ENCODE measurements at places on chromosomes 1 and 21.

DNA sequence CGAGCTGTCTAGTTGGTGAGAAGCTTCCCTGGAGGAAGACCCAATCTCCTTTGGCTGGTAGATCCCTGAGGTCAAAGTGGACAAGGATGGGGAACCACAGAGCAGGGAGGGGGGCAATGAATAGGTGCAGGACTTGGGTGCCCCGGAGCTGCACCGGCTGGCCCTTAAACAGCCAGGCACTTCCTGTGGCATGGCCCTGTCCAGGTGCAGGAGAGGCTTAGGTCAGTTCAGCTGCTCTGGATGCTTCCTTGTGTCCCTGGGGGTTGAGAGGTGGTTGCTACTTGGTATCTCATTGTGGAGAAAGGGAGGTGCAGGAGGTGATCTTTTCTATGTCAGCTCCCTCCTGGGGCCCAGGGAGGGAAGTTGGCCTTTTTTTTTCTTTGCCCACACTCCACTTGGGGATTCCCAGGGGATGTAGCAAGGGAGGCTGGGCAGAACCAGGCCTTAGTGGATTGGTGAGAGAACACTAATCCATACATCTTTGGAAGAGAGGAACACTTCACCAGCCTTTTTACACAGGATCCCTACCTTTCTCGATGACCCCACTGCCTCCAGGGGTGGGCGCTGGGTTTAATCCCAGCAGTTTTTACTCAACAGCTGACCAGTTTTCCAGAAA, 1.2 kb upstream of the ST3GAL3 start:
- peak overlapping the region; percentile 84 for H3K27ac ChIP-seq
- peaks cover 24% of the 10 kb centered on the region for H3K36me3 ChIP-seq
- no peak for DNase-seq
- H3K4me1 ChIP-seq: peaks cover 49% of the 10 kb centered on the region
- peak overlapping the region; percentile 80 for H3K4me3 ChIP-seq
- H3K27me3 ChIP-seq: no peaks in the 10 kb centered on the region

GRCh38 chr1:7553042-7553690, 217.9 kb upstream of the VAMP3 start:
- H3K4me1 ChIP-seq: peaks cover 45% of the 10 kb centered on the region
- H3K27ac ChIP-seq: no peak overlapping the region
- no peak overlapping the region for H3K4me3 ChIP-seq

- H3K36me3 ChIP-seq: peaks cover 2% of the 10 kb centered on the region
- peaks cover 5% of the 10 kb centered on the region for H3K4me1 ChIP-seq
- H3K27ac ChIP-seq: no peak overlapping the region
- DNase-seq: no peak
- no peak overlapping the region for H3K4me3 ChIP-seq
These were observed 2.5 kb downstream of the SEMA4A start for GRCh38 chr1:156155756-156156510.

GRCh38 chr1:1223891-1224290, 7.9 kb downstream of the SDF4 start:
- H3K27me3 ChIP-seq: no peaks in the 10 kb centered on the region
- no peak overlapping the region for H3K4me3 ChIP-seq
- H3K4me1 ChIP-seq: no peaks in the 10 kb centered on the region
- DNase-seq: no peak

DNA sequence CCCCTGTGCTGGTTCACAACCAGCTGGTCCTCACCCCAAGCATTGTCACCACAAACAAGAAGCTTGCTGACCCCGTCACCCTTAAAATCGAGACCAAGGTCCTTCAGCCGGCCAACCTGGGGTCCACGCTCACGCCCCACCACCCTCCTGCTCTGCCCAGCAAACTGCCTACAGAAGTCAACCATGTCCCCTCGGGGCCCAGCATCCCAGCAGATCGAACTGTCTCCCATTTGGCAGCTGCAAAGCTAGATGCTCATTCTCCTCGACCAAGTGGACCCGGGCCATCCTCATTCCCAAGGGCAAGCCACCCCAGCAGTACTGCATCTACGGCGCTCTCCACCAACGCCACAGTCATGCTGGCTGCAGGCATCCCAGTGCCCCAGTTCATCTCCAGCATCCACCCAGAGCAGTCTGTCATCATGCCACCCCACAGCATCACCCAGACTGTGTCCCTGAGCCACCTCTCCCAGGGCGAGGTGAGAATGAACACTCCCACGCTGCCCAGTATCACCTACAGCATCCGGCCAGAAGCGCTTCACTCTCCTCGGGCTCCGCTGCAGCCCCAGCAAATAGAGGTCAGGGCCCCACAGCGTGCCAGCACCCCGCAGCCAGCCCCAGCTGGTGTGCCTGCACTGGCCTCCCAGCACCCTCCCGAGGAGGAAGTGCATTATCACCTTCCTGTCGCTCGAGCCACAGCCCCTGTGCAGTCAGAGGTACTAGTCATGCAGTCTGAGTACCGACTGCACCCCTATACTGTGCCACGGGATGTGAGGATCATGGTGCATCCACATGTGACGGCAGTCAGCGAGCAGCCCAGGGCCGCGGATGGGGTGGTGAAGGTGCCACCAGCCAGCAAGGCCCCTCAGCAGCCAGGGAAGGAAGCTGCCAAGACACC, 40.6 kb downstream of the ZBTB17 start:
- H3K36me3 ChIP-seq: peaks cover 52% of the 10 kb centered on the region
- no peaks in the 10 kb centered on the region for H3K27me3 ChIP-seq
- H3K27ac ChIP-seq: no peak overlapping the region
- H3K4me3 ChIP-seq: no peak overlapping the region

Measured in chondrocyte (in vitro differentiated cells).